ENCODE measurements at places on chromosomes 7 and 10.

DNA sequence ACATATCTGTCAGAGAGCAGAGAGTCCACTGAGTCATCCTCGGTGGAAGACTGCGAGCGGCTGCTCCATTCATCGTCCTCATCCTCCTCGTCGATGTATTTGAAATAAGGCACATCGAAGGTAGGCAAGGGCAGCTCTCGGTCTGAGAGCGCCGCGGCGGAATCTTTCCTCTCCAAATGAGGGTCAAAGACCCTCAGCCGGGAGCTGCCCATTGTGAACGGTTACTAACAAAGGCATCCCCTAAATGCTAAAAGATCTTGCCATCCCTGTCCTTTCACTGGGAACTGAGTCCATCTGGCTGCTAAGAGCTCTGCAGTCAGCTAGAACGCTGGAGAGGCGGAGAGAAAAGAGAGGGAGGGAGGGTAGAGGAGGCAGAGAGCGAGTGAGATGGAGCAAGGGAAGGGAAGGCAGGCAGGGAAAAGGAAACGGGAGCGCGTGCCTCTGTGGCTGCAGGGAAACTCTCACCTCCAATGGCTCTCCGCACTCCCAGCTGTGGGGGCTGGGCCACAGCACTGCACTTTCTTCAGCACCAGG is 163.4 kb downstream of the RAPGEF5 start:
- peak; percentile 92 for DNase-seq

- no peak for DNase-seq
These were observed 398.4 kb downstream of the PLXNA4 start for GRCh38 chr7:132177708-132178401.

- no peak for DNase-seq
These were observed 139.9 kb downstream of the CCDC71L start for GRCh38 chr7:106520962-106521514.

DNA sequence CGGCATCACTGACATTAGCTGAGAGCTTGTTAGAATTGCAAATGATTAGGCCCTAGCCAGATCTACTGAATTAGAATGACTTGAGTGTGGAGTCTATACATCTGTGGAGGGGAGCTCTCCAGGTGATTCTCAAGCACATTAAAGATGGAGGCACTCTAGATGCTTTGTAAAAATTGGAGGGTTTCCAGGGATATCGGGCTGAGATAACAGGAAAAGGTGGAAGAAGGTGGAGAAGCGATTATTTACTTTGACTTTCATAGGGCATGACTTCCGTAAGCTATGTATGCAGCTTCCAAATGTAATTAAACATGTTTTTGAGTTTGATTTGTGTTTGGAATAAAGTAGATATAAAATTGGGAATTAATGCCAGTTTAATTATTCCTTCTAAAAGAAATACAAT is 235.0 kb upstream of the PTN start:
- DNase-seq: no peak

- no peak for DNase-seq
These were observed 7.7 kb downstream of the CCDC136 start for GRCh38 chr7:128799451-128799850.

GRCh38 chr7:31044529-31044928 is 7.6 kb upstream of the ADCYAP1R1 start:
- DNase-seq: no peak

DNA sequence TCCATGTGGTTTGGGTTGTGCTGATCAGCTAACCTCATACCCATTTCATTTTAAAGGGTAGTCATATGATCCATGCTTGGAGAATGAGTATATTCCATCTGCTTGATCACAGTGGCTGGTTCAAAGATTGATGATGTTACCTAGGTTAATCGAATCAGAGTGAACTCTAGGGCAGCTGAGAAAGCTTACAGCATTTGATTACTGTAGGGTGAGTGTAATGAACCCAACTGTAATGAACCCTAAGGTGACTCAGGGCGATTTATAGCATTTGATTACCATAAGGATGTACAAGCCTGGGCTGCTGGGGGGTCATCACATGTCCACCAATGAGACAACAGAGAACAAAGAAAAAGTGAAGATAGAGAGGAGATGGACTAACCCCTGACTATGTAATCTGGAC is 523.1 kb downstream of the ADRA2A start:
- DNase-seq: no peak

GRCh38 chr10:124213899-124214510 is 120.6 kb upstream of the CHST15 start:
- no peak for DNase-seq

- DNase-seq: no peak
These were observed 22.7 kb downstream of the AP5Z1 start for GRCh38 chr7:4797858-4798705.

GRCh38 chr7:22672846-22673680 is 53.9 kb upstream of the IL6 start:
- no peak for DNase-seq

DNA sequence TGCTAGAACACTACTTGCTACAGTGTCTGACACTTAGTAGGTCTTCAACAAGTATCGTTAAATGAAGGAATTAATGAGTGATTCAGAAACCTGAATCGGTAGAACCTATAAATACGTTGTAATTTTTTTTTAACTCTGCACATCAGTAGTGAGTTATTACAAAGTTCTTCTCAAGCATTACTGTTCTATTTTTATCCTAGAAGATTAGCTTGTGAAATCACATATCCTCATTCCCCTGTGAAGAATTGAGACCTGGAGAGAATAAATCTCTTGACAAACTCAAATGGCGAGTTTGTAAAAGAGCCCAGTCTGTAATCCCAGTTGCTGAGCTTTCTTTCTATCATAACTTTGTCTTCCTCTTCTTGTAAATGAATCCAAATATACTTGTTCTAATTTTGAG is 34.7 kb downstream of the HYAL4 start:
- no peak for DNase-seq

- DNase-seq: no peak
These were observed 80.0 kb downstream of the RBM33 start for GRCh38 chr7:155724327-155725005.

DNA sequence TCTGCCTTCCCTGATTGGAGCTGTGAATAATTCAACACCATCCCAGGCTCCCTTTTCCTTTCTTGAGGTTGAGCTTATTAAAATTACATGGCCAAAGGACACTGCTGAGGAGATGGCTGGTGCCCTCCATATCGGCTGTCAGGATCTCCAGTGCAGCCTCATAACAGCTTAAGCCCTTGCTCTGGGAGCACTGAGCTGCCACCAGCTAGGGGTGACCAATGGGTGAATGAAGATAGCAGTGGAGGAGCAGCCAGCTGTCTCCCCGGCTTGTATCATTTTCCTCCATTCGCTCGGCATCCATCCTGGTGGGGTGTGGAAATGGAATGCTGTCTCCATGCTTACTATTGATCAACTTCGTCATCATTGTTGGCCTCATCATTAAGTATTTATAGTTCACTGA is 154.6 kb downstream of the TMEM178B start:
- no peak for DNase-seq

Data from globus pallidus (tissue), 1 donor.